ENCODE measurements at places on chromosomes 5 and 9.

DNA sequence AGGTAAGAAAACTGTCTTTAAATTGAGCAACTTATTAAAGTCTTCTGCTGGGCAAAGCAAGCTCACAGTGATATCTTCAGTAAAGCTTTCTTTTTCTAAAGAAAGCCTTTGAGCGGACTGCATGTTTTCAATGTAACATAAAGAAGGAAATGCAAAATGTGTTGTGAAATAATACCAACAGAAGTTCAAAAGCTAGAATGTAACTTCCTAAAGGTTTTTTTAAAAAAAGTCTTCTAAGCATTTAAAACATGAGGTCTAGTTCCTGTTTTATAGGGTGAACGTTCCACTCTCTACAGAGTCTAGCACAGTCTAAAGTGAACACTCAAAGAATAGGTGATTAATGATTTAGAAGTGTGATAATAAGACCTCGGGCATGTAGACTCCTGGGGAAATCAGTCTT lies 62.9 kb downstream of the DENND1A start:
- DNase-seq = no peak

GRCh38 chr5:1732945-1733344 lies 66.7 kb downstream of the MRPL36 start:
- DNase-seq = no peak

DNA sequence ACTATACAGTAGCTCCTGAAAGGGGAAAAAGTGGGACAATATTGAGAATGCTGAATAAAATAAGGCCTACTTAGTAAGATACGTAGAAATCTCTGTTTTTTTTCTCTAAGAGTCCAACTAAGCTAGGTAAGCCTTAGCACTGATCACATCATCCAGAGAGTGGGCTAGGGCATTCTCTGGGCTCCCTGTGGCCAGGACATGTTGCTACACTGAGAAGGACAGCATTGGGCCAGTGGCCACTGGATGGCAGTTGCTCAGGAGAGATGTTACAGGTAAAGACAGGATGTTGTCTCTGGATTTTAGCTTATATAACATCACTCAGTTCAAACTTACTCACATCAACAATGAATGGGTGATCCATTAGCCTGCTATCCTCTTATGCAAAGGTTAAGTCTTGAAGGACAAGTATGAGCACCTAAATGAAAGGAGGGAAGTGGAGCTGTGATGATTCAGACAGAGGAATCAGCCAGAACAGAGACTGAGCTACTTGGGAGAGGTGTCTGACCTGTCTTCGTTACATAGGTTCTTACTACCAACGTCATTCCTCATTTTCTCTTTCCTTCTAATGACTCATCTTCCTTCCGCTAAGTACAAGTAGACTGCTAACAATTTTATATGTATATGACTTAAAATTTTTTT lies 226.6 kb upstream of the ADCY2 start:
- DNase-seq = no peak

DNA sequence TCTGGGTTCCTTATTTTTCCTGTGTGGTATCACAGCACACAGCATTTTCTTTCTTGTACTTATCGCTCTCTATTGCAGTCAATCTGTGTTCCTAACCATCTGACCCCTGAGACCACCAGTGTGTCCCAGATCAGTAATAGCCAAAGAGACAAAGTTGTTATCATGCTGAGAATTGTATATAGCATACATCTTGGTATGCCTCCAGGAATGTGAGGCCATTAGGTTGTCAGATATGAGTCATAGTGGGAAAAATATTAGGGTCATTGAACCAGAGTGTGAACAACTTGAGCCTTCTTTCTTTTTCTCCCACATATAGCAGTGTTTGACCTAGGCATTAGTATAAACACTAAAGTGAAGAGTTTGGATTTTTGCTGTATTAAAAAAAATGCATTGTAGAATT lies 106.3 kb downstream of the NDUFAF2 start:
- DNase-seq = no peak

- no peak for DNase-seq
Measured at GRCh38 chr5:982377-983237, 26.0 kb upstream of the NKD2 start.

- no peak for DNase-seq
Measured at GRCh38 chr5:97923496-97923895, 740.4 kb upstream of the RIOK2 start.

DNA sequence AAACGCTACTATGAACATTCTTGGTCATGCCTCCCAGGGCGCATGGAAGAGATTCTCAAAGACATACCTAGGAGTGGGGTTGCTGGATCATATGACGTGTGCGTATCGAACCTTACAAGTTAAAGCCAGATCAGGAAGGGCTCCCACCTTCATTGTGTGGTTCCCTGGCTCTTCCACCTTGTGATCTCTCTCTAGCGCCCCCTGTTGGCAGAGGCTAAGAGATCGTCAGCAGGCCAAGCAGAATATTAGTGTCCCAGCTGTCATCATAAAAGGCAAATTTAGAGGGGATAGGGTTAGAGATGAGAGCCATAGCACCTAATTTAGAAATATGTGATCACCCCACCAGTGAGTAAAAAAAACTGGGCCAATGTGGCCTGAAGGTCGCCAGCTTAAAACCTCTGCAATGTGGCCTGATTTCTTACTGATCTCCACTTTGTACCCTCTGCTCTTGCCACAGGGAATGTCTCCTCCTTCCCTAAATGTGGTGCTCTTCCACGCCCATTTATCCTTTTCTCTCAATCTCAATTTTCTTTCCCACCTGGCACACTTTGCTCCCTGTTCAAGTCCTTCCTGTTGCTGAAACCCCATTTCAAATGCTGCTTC lies 91.7 kb upstream of the SHB start:
- peak; percentile 42 for DNase-seq

- DNase-seq = no peak
Measured at GRCh38 chr5:109089191-109089590, 320.6 kb downstream of the PJA2 start.

DNA sequence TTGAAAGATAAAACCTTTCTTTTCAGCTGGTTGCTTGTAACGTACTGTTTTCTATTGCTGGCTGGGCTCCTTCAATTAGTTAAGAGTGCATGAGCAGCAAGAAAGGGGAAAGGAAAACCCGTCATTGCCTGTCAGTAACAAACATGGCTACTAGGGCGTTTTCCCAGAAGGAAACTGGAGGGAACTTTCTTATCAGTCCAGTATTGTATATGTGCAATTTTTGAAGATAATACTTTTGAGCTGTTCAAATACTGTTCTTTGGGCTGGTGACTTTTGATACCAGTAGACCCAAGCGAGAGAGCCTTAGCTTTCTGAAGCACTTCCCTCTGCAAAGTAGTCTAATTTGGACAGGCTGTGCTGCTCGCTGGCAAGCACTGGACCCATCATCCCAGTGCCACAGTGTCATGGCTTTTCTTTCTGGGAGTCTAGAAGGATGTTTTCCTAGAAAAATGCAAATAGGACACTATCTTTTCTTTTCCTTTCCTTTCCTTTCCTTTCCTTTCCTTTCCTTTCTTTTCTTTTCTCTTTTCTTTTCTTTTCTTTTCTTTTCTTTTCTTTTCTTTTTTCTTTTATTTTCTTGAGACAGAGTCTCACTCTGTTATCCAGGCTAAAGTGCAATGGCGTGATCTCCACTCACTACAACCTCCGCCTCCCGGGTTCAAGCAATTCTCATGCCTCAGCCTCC lies 149.9 kb upstream of the SMIM23 start:
- no peak for DNase-seq

GRCh38 chr5:10460252-10460906 lies 18.7 kb downstream of the ROPN1L start:
- no peak for DNase-seq

DNA sequence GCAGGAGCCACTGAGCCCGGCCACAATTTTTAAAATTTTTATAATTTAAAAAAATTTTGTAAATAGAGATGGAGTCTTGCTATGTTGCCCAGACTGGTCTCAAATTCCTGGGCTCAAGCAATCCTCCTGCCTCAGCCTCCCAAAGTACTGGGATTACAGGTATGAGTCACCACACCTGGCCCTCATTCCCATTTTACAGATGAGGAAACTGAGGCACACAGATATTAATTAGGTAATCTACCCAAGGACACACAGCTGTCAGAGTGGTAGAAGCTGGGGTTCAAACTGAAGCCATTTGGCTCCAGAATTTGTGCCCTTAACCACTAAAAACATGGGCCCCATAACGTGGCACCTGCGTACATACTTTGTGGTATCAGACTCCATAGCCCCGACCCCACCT lies 7.5 kb downstream of the TRUB2 start:
- DNase-seq = no peak

DNA sequence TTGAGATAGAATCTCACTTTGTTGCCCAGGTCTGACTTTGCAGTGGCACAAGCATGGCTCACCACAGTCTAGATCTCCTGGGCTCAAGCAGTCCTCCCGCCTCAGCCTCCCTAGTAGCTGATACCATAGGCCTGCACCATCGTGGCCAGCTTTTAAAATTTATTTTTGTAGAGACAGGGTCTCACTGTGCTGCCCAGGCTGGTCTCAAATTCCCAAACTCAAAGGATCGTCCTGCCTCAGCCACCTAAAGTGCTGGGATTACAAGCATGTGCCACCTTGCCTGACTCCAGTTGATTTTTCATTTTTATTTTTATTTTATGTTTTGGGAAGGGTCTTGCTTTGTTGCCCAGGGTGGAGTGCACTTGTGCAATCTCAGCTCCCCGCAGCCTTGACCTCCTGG lies 41.7 kb upstream of the GLDC start:
- DNase-seq = no peak

- DNase-seq = no peak
Measured at GRCh38 chr5:76682387-76682786, 33.5 kb upstream of the F2R start.

GRCh38 chr5:137141779-137142178 lies 357.3 kb downstream of the SPOCK1 start:
- DNase-seq = no peak

Measured in stimulated activated CD4-positive, alpha-beta T cell treated with anti-CD3 and anti-CD28 coated beads, Interleukin-15, amount 100 ng/mL, for 48 hours (primary cell).